ENCODE measurements at places on chromosomes 4 and X.

GRCh38 chr4:5433196-5433595, 275.2 kb downstream of the EVC2 start:
- no peak for DNase-seq

- no peak for DNase-seq
Observed at GRCh38 chrX:78513971-78514738, 145.0 kb downstream of the RTL3 start.

GRCh38 chr4:34723605-34724004, 1520.7 kb downstream of the ARAP2 start:
- no peak for DNase-seq

- DNase-seq = no peak
Observed at GRCh38 chrX:791479-792034, 161.0 kb downstream of the SHOX start.

DNA sequence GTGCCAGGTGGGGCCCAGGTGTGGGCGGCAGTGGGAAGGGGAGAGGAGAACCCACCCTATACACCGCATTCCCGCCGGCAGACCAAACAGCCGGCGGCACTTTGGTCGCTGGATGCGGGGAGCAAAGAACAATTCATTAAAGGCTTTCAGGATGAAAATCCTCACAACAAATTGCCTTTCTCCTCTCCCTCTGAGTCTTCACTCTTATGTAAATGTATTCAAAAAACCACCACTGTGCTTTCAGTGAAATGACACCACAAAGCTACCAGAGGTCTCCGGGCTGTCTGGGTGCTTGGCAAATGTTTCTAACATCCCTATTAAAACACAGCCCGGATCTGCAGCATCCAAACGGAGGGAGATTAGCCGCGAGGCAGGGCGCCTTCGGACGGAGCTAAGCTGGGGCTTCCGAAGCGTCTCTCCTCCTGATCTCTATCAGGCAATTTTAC, 171.8 kb upstream of the TBL1X start:
- no peak for DNase-seq

DNA sequence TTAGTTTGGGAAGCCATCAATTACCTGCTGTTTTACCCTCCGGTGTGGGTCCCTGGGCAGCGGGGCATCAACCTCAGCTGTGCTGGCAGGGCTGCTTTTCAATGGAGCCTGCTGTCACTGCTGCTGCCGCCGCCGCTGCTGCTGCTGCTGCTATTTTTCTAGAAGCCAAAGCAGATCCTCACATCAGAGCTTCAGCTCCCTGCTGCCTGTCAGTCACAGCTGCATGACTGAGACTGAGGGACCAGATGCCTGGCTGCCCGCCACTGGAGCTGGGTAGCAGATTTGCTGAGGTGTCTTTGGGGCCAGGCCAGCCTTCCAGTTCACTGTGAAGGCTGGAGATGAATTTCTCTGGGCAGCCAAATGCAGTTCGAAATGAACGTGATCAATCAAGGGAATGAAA, 200.3 kb upstream of the NHS start:
- DNase-seq = no peak

DNA sequence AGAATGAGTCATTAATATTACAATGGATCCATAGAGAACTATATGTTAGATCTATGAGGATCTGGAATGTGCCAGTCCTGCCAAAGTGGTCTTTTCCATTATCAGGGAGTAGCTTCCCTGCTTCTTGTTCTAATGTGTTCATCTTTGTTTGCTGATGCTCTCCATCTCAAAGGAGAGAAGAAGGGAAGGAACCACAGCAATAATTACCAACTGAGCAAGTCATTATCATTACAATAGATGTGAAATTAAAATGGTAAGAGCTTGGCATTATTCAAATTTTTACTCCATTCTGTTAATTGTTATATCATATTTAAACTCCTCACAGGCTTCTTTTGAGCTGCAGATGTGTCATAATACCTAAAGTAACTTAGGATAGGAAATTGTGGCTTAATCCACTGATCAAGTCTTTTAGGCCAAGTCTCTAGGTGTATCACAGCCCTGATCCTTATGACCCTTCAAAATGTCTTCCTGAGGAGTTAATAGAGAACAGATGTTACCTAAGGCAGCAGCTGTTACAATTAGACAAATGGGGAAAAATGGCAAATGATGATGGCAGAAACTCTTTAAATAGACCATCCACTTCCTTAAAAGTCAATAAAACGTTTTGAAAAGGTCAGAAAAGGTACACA, 1492.7 kb upstream of the IGFBP7 start:
- DNase-seq = no peak

DNA sequence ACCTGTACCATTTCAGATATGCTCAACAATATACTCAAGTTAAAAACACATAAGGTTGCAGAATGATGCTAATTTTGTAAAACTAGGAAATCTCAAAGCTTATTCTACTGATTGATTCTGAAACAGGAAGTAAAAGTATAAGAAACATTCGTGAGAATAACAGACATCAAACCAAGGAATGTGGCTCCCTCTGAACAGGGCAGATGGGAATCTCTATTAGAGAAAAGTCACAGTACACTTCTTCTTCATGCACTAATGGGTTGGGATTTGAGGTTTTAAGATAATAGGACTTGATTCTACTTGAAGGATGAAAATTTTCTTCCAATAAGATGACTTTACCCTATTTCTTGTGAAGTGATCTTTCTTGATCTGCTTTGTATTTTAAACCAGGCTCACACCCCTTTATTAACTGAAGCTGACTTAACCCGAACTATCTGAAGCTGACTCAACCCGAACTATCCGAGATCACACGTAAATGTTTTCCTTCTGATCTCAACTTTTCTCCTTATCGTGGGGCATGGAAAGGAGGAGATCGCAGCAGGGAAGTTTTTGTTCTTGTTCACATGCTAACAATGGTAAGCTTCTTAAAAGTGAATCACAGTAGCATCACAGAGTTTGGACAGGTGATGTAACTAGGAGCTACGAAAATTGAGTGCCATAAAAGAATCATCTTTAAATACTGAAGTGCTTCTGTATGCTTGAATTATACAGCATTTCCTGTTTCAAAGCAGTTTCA, 363.1 kb upstream of the ZFP42 start:
- no peak for DNase-seq

GRCh38 chr4:72136429-72136828, 104.6 kb downstream of the NPFFR2 start:
- DNase-seq = no peak

DNA sequence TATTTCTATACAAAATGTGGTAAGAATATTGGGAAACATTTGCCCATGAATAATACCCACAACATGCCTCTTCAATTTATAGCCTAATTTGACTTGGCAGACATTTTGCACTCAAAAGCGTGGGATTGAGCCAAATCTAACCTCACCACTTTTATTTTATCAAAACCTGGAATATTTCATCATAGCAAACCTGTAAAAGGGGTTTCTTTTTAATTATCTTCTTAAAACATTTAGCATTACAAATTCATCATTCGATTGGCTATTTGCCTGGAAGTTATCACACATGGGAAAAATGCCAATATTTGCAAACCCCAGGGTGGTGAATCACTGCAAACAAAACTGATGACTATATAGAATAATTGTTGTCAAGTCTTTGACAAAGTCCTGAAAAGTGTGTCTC, 56.2 kb downstream of the VCX3B start:
- no peak for DNase-seq

- DNase-seq = no peak
Observed at GRCh38 chr4:175062183-175062592, 144.0 kb downstream of the ADAM29 start.

DNA sequence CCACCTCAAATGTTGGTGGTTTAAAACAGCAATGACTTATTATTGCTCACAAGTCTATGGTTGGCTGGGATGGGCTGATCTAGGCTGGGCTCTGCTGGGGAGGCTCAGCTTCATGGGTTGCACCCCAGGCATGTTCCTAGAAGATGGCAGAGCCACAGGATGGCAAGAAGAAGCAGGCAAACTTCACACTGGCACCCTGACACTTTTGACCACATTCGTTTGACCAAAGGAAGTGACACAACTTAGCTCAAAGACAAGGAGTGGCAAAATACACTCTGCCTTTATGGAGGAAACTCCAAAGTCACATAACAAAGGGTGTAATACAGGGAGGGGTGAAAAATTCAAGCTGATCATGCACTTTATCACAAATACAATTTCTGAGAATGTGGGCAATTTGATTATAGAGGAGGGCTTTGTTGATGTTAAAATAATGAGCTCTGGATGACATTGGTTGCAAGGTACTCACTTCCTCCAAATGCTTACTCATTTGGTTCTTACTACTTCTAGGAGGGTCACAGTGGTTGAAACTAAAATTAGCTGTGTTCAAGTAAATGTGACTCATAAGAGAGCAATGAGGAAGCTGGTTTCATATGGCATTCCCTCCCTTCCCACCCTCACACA, 249.2 kb upstream of the RPS6KA3 start:
- no peak for DNase-seq

DNA sequence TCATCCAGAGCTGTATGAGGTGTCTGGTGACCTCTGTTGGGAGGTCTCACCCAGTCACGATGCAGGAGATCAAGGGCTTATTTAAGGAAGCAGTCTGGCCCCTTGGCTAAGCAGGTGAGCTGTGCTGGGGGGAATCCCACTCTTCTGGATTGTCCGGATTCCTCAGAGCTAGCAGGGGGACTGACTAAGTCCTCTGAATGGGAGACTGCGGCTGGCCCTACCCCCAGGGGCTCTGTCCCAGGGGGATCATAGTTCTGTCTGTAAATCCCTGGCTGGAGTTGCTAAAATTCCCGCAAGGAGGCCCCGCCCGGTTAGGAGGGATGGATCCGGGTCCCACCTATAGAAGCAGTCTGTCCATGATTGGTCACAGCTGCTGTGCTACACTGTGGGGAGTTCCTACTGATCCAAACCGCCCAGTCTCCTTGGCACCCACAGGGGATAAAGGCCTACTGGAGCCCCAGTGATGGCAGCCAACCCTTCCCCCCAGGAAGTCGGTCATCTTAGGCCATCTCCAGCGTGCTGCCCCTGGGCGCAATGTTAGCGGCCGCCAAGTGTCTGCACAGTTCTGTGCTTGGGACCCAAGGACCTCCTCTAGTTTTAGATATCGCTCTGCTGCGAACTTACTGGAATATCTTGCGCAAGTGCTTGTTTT, 118.2 kb upstream of the KLF8 start:
- DNase-seq = no peak

DNA sequence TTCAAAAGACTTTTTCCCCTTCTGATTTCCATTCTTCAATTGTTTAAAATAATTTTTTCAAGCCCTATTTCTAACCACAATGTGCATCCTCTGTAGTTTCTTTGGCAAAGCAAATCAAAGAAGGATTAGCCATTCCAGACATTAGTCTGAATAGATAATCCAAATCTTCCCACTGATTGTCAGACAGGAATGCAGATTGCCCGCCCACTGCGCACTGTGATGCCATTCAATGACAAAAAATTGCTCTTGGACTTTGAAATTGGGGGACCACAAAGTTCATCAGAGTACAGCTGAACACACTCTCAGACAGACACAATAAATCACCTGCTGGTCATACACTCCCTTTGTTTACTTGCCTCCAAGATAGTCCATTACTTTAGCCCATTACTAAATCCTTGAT, 216.5 kb upstream of the DKK2 start:
- no peak for DNase-seq

- DNase-seq = no peak
Observed at GRCh38 chrX:42948723-42949657, 171.0 kb upstream of the PPP1R2C start.

DNA sequence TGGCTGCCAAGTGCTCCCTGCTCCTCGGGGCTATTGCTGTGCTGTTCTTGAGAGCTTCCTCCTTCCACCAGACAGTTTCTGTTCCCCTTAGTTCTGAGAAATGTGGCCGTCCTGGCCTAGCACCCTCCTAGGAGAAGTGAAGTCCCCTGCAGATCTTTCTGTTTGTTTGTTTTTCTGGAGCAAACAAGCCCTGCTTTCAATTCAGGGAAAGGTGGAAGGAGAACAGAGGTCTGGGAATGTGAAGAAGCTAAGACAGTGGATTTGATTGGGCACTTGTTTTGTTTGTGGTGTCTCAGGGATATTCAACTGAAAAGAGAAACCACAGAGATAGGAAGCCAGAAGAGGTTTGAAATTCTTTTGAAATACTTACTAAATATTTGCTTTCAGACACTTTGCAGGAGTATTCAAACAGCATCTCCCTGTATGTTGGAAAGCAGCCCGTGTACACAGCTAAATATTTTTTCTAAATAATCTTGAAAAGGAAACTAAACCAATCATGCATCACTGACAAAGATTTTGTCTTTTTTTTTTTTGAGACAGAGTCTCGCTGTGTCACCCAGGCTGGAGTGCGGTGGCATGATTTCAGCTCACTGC, 36.5 kb upstream of the PPM1K start:
- no peak for DNase-seq

DNA sequence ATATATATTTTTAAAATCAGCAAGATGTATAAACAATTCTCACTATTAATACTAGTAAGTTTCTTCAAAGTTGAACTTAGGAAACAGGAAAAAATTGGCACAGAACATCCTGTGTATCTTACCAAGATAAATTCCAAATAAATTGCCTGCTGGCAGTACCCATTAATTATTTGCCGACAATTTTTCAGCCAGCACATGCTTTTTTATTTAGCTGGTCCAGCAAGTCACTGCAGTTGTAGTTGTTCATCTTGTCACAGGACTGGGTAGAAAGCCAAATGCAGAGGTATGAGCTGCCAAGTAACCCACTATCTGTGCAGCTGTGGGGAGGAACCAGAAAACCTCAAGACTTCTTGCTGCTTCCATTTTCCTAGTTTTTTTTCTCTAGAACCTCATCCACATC, 113.4 kb downstream of the PACRGL start:
- no peak for DNase-seq

All from cerebellar nuclear complex (tissue), 1 donor.